ENCODE measurements at places on chromosomes 11 and 22.

GRCh38 chr11:61716478-61717285, 35.8 kb upstream of the MYRF start:
- DNase-seq = no peak

GRCh38 chr22:17149076-17149815, 9.8 kb downstream of the HDHD5 start:
- DNase-seq = no peak

GRCh38 chr22:24510637-24511625, 15.8 kb downstream of the UPB1 start:
- no peak for DNase-seq

DNA sequence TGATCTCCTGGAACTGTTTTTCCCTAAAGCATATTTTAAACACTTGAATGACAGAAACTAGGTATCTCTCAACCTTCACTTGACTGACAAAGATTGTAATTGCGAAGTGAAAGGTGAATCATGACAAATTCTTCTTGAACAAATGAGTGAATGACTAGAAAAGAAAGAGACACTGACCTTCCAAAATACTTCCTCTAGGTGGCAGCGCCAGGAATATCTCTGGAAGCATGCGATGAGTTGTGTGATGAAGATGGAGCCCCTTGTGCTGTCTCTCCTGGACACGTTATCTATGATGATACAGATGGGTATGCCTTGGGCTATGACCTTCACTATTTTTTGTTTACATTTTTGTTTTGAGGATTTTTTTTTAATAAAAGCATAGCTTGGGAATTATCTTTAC, 7.0 kb upstream of the CASP12 start:
- no peak for DNase-seq

- no peak for DNase-seq
Observed at GRCh38 chr11:2269601-2270321, 627 bp downstream of the ASCL2 start.

- no peak for DNase-seq
Observed at GRCh38 chr11:67998150-67999045, 5.5 kb downstream of the UNC93B1 start.

GRCh38 chr11:32487270-32487669, 51.9 kb upstream of the WT1 start:
- no peak for DNase-seq

All from anterior cingulate cortex (tissue), 58 donors.